Ureter (tissue), 1 donor: ENCODE measurements at places on chromosomes 5 and 9. TPM values are rescaled to one million over a fixed set of nuclear protein-coding genes. Genes with fewer than 3 reads are reported as not detected.

PITX1 gene
- 20.6 TPM for total RNA-seq

NR5A1 gene
- total RNA-seq, result not detected

PCDHGB1 gene
- 3.0 TPM for total RNA-seq

VAV2 gene
- 38.9 TPM for total RNA-seq

IFNA21 gene
- not detected for total RNA-seq

CDH6 gene
- total RNA-seq, result 3.4 TPM

DNAJC18 gene
- total RNA-seq, result 10.3 TPM

CDX1 gene
- total RNA-seq, result not detected

KCNMB1 gene
- total RNA-seq, result 26.6 TPM

CAMK2A gene
- total RNA-seq, result 1.4 TPM

NPR3 gene
- 1.4 TPM for total RNA-seq

AGPAT2 gene
- 52.2 TPM for total RNA-seq

PCDHGB4 gene
- 8.0 TPM for total RNA-seq

CDO1 gene
- 3.5 TPM for total RNA-seq

FBXL7 gene
- 12.3 TPM for total RNA-seq

OTP gene
- total RNA-seq, result not detected

ALDH1A1 gene
- 18.7 TPM for total RNA-seq

PHF24 gene
- 1.7 TPM for total RNA-seq

F2RL2 gene
- total RNA-seq, result not detected

FAM200C gene
- total RNA-seq, result 5.3 TPM

SYK gene
- 52.9 TPM for total RNA-seq

ARL14EPL gene
- not detected for total RNA-seq

SLC46A2 gene
- total RNA-seq, result 4.2 TPM

IFNA2 gene
- not detected for total RNA-seq

GKAP1 gene
- total RNA-seq, result 9.5 TPM

PCDHA12 gene
- 0.89 TPM for total RNA-seq
